ENCODE measurements at places on chromosomes 6 and 20.

DNA sequence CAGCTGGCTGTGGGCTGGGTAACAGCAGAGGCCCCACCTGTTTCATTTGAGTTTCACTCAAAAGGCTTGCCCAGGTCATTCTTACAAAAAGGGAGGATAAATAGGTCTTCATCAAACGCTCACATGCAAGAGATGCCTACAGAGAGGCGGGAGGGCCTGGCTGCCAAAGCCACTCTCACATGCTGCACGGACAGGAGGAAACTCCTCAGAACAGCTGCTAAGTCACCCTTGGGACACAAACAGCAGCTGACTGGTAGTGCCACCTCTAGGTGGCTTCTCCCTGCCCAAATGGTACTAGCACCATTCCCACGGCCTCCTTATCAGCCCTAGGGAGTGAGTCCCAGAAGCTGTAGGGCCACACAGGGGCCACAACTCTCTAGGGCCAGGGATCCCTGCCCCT, 23.8 kb downstream of the SLC22A23 start:
- DNase-seq, result no peak

DNA sequence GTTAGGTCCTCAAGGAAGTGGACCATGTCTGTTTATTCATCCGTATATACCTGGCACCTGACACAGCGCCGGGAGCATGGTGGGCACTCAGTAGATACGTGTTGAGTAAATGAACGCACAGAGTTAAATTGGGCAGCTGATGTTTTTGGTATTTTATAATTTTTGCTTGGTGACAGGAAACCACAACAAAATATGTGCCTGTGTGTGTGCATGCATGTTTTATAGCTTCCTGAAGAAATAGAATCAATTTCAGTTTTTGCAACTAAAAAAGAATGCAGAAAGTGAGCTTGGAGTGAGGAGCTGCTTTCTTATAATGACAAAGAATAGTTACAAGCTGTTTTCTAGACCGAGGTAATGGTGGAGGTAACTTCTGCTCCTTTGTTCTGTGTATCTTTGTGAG, 91.4 kb downstream of the PLCB4 start:
- no peak for DNase-seq

- no peak for DNase-seq
These were observed 472 bp upstream of the EDN3 start for GRCh38 chr20:59299945-59300332.

GRCh38 chr6:125810445-125810844, 19.7 kb downstream of the NCOA7 start:
- DNase-seq, result no peak

DNA sequence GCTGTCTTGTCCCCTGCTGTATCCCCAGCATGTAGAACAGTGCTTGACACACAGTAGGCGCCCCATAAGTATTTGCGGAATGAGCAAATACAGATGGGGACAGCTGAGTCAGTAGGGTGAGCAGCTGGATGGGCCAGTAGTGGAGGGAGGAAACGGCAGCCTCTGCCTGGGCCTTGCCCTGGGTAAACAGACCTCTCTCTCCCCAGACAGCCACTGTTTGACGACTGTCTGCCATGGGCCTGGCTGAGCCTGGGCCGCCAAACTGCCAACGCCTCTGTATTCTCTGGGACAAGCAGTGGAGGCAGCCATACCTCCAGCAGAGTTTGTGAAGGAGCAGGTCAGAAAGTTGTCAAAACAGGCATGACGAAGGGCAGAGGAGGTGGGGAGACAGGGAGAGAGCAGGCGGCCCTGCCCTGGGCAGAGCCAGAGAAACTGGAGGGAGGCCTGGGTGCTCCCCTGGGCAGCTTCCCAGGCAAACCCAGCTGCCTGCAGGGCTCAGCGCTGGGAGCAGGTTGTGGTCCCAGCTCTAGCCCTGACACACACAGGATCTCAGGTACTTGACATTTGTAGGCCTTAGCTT, 15.2 kb downstream of the HNF4A start:
- DNase-seq, result no peak

Data from stimulated activated effector memory CD8-positive, alpha-beta T cell treated with anti-CD3 and anti-CD28 coated beads, Interleukin-12 subunit alpha, Interleukin-12 subunit beta, amount 100 ng/mL, for 72 hours (primary cell).